ENCODE measurements at places on chromosomes 6 and 20.

GRCh38 chr20:44065401-44066340, 121.3 kb downstream of the JPH2 start:
- no peak for DNase-seq

GRCh38 chr6:151904631-151905030, 97.1 kb downstream of the ESR1 start:
- DNase-seq, result no peak

- no peak for DNase-seq
Observed at GRCh38 chr6:11653028-11653583, 115.6 kb downstream of the TMEM170B start.

DNA sequence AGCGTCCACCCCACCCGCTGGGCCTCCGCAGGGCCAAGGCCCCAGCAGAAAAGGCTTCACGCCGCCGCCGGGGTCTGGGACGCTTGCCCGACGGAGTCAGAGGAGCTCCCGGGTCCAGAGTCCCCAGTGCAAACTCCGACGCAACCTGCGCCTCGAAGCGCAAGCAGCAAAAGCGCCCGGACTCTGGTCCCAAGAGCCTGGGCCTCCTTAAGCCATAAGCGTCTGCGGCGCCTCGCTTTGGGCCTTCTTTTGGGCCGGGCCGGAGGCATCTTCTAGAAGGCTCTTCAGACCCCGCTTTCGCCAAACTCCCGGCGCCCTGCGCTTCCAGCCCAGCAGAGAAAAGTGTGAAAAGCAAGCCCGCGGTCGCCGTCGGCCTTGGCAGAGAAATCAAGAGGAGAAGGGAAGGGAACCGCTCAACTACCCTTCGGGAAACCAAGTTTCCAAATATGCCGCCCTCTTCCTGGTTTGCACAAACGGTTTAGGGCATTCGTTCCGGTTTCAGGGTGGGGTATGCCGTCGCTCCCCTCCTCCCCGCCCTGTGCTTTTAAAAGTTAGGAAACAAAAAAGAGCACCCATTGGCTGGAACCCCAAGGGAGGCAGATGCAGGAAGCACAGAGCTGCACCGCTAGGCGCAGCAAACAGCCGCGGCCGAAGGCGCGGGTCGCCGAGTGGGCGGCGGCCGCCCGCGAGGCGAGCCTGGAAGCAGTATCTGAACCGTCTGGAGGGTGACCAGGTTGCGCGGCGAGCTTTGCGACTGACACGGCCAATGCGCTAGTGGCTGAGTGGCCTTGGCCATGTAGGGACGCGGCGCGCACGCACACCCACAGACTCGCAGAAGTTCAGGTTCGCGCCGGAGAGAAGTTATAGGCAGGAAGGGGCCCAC, 1.2 kb downstream of the TBX18 start:
- no peak for DNase-seq

- DNase-seq, result no peak
Observed at GRCh38 chr6:39892490-39893129, 41.7 kb downstream of the MOCS1 start.

DNA sequence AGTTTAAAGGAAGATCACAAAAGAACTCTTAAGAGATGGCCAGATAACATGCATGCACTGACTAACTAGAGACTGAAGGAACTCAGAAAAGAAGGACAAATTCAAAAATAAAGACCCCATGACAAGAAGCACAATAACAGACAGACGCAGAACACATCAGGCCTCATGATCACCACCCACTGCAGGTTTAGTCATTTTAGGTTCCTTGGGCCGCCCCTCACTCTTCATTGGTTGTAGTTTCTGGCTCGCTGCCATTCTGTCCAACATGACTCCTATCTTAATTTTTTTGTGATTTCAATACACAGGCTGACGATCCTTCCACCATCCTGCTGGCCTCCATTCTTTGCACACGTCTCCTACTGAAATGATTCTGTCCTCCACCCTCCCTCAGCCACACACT, 21.6 kb downstream of the STX7 start:
- no peak for DNase-seq

All from naive thymus-derived CD8-positive, alpha-beta T cell (primary cell).